ENCODE measurements at places on chromosomes 4 and X.

DNA sequence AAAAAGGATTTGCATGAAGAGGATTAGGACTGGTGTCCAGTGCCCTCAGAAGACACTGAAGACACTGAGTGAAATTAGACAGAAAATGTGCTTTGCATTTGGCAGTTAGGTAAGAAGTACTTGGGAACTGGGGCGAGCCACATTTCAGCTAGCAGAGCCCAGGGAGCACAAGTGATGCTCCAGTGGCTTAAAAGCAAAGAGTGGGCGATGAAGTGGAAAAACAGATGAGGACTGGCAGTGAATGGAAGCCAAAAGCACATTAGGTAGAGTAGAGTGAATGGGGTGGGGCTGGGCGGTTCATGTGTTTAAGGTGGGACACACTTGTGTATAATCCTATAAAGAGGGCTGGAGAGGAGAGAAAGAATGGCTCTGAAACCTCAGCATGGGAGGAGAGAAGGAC is 18.4 kb downstream of the DCLK2 start:
- DNase-seq = no peak

GRCh38 chr4:107561481-107561880 is 158.6 kb downstream of the PAPSS1 start:
- DNase-seq = no peak

DNA sequence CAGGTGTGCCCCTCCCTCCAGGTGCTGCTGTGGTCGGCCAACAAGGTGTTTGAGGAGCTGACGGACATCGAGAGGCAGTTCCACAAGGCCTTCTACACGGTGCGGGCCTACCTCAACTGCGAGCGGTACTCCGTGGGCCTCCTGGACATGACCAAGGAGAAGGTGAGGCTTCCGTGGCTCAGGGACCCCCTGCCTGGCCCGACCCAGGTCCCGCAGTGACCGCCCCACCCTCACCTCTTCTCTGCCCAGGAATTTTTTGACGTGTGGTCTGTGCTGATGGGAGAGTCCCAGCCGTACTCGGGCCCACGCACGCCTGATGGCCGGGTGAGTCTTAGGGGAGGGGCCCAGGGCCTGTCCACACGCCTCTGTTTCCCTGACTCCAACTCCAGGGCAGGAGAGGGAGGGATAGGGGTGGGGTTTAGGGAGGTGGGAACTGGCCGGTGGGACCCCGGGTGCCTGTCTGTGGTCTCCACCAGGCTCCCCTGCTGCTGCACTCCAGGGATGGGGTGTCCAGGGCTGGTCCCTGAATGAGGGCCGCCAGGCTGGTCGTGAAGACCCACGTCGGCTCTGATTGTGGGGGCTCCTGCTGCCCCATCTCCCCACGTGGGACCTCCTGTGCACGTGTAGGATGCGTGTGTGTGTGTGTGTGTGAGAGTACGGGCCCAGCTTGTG is 20.1 kb downstream of the ATP5ME start:
- no peak for DNase-seq

- no peak for DNase-seq
Observed at GRCh38 chrX:39491548-39492297, 606.0 kb downstream of the BCOR start.

DNA sequence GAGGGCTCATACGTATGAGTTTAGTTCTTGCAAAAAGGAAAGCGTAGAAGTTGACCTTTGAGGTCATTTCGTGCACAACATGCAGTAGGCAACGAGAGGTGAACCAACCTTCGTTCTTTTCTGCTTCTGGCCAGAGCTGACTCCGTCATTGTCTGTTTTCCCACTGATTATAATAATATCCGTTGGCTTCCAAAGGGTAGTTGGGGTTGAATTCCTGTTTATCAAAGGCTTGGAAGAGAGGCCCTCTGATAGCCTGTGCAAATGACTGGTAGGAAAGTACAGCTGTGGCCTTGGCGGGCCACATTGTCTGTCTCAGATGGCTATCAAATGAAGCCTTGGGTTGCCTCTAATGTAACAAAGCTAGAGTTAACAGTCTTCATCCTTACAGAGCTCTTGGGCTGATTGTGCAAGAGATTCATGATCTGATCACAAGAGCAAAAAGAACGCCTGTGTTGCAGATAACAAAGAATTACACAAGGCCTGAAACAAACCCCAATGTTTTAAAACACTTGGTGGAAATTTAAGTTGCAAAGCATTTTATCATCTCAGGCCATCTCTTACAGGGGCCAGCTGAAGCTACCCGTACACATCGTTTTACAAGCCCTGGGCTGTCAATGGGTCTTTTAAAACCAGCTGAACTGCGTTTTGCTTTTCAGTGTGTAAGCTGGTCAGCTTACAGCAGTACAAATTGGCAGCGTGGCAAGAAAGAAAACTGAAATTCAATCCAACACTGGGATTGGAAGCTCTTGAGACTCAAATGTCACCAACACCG is 46.1 kb upstream of the FAM9C start:
- no peak for DNase-seq

All from activated gamma-delta T cell (primary cell).